Stimulated activated CD8-positive, alpha-beta memory T cell treated with anti-CD3 and anti-CD28 coated beads, Interleukin-7, amount 100 ng/mL, for 48 hours (primary cell): ENCODE measurements at places on chromosomes 6 and 20.

DNA sequence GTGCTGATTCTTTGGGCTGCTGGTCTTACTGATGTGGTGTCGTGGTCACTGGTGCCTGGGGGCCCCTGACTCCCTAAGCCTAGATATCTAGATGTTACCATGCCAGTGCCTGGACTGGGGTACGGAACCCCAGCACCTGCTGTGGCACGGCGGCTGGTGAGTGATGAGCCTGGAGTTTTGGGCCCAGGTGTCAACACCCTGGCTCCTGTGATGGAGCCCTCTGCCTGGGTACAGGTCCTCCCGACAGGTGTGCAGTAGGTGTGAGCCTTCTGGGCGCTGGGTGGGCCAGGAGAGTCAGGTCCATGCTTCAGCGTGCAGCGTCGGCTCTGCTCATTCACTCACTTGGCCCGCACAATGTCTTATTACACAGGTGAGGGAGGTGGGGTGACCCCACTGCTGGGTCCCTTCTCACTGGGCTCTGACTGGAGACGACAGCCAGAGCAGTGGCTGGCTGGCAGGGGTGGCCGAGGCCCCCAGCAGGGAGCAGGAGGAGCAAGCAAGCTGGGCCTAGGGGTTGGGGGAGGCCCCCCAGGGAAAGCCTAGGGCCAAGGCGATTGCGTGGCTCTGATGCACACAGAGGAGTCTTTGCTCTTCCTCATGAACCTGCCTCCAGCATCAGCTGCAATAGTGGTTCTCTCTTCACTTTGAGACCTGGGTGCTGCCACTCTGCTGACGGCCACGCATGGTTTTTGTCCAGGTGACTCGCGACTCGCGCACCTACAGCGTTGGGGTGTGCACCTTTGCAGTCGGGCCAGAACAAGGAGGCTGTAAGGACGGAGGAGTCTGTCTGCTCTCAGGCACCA is 42.5 kb upstream of the SLC22A1 start:
- DNase-seq, result no peak

- no peak for DNase-seq
Observed at GRCh38 chr20:16760431-16761304, 12.5 kb downstream of the OTOR start.

- DNase-seq, result no peak
Observed at GRCh38 chr6:100823041-100823440, 58.1 kb downstream of the ASCC3 start.

GRCh38 chr6:140923048-140923447 is 1209.7 kb upstream of the GJE1 start:
- DNase-seq, result no peak

GRCh38 chr20:32474967-32475811 is 109.9 kb downstream of the NOL4L start:
- DNase-seq, result no peak

- DNase-seq, result no peak
Observed at GRCh38 chr6:40251637-40252300, 317.5 kb upstream of the MOCS1 start.

DNA sequence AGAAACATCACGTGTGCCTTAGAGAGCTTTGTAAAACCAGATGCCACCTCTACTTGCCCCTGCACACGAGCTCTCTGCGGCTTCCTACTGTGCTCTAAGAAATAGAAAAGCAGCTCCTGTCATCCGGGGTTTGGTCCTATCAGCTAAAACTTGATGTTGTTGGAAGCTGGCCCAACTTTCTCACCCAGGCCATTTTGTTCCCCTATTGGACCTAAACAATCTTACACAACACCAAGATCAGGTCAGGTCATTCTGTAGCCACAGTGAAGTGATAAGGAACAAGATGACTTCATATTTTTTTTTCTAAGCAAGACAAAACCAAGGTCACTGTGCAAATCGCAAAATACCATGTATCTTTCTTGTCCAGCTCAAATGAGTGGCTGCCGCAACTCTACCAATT is 486.0 kb downstream of the PTPRT start:
- no peak for DNase-seq

GRCh38 chr20:23101696-23102406 is 15.7 kb upstream of the CD93 start:
- DNase-seq, result no peak

DNA sequence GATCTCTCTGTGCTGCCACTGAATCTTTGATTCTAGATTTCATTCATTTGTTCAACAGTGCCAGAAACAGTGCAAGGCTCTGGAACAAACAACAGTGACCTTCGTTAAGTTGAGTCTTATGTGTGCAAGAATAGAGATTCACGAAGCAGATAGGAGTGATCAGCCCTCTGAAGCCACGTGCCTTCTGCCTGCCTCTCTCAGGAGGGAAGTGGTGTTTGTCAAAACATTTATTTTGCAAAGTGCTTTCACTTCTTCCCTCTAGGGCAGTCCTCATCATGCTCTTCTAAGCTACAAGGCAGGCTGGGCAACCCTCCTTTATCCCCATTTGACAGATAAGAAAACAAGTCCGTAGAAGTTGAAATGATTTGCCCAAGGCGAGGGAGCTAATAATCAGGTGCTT is 204.3 kb downstream of the TFAP2C start:
- no peak for DNase-seq

- DNase-seq, result no peak
Observed at GRCh38 chr6:89260310-89260709, 43.2 kb upstream of the GABRR1 start.

GRCh38 chr20:41137614-41138474 is 501 bp downstream of the PLCG1 start:
- DNase-seq, result peak; percentile 59

DNA sequence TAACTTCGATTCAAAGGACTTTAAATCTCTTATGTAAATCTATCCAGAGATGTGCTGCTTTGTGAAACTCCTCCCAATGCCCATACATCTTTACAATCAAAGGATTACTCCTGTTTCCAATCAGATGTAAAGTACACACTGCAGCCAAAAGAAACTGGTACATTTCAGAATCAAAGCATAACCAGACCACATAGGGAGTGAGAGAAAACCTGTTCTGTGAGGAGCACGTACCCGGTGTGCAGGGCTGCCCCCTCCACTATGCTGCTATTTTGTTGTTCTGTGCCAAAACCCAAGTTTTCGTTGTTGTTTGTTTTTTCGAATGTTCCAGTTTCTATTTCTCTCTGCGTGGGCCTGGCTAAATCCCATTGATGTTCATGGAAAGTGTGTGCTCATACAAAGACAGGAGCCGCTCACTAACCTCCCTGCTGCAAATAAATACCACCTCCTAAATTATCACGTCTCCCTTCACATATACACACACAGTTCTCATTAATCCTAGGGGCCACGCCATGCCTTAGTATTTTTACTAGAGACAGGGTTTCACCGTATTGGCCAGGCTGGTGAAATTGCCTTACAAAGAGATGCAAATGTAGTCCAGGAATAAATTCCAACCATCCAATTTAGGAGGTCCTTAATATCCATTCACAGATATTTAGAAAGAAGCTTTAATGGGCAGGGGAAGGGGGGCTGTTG is 52.9 kb downstream of the ATP9A start:
- DNase-seq, result no peak

GRCh38 chr6:110232450-110232849 is 52.2 kb downstream of the CDC40 start:
- DNase-seq, result no peak

GRCh38 chr6:45652416-45652815 is 274.7 kb upstream of the SUPT3H start:
- no peak for DNase-seq

GRCh38 chr6:17589406-17590096 is 10.6 kb upstream of the FAM8A1 start:
- no peak for DNase-seq

DNA sequence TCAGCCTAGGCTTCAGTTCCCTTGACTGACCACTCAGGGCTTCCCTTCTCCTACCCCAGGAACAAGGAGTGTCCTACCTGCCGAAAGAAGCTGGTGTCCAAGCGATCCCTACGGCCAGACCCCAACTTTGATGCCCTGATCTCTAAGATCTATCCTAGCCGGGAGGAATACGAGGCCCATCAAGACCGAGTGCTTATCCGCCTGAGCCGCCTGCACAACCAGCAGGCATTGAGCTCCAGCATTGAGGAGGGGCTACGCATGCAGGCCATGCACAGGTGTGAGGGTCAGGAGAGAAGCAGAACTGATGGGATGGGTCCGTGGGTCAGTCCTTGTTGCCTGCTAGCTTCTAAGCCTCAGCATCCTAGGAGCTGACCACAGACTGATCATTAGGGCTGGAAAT is 1.6 kb downstream of the RING1 start:
- DNase-seq, result no peak

DNA sequence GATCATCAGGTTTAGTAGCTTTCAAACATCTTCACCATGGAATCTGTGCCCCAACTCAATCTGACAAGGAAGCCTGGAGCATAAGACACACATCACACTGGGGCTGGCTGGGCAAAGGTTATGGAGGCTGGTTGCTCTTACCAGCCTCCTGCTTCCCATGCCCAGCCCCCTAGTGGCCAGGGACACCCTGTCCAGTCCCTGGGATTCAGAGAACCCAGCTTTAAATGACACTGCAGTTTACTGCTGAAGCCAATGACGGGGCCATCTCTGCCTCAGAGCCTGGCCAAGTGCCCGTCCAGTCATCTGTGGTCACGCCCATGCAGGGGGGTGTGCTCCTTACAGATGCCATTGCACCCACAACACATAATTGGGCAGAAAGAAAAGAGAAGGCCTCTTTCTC is 272.9 kb downstream of the SMOC2 start:
- no peak for DNase-seq

DNA sequence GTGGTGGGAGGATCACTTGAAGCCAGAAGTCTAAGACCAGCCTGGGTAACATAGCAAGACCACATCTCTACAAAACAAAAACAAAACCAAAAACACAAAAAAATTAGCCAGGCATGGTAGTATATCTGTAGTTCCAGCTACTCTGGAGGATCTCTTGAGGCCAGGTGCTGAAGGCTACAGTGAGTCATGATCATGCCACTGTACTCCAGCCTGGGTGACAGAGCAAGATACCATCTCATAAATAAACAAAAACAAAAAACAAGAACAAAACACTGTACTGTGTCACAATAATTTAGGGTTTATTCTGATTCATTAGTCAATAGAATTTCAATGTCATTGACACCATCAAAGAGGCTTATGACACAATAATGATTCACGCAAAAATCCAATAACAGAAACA is 1121.7 kb upstream of the MAP3K7 start:
- no peak for DNase-seq

GRCh38 chr6:168319279-168320111 is at the start of gene DACT2:
Gene DACT2 (minus strand): TSS chr6:168319777. CDS start chr6:168319633, 144 bp downstream.
- DNase-seq, result no peak

DNA sequence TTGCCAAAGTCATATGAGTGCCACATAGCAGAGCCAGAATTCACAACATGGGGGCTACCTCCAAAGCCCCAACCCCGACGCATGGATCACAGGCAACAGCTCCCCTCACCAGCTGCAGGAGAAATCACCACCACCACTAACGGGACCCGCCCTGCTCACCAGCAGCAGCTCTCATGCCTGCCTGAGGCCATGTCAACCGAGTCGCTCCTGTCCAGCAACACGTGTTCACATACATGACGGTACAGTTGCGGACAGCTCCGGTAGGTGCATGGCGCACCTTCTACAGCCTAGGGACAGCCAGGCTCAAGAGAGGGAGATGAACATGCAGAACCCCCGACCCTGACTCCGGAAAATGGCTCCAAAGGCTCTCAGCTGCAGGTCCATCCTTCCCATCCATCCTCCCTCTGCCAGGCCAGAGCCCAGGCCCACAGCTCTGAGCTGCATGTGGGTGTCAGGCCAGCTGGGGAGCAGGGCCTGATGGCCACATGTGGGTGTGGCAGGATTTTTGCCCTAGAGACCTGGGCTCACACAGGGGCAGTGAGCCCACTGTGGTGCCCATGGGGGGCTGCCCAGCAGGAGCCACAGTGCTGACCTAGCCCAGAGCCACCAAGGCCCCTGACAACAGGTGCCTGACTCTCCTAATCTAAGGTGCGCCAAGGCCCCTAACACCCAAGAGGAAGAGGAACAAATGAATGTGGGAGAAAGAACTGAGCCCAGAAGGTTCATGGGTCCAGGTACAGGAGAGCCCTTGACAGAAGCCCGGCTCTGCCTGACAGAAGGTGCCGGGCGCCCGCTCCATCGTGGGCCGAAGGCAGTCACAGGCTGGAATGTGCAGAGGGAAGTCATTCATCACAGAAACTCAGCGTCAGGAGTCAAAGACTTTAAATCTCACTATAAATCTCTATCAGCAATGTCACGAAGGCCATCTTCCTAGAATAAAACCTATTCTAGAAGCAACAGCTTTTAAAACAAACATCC is 10.5 kb downstream of the RPS6KA2 start:
- DNase-seq, result no peak

- peak; percentile 79 for DNase-seq
Observed at GRCh38 chr20:58818586-58819285, 32.0 kb downstream of the GNAS-AS1 start.

GRCh38 chr20:6504826-6505225 is 262.7 kb upstream of the BMP2 start:
- no peak for DNase-seq

GRCh38 chr6:139355777-139356445 is 18.5 kb downstream of the CITED2 start:
- DNase-seq, result no peak

GRCh38 chr6:167774881-167775280 is 51.8 kb upstream of the AFDN start:
- no peak for DNase-seq

DNA sequence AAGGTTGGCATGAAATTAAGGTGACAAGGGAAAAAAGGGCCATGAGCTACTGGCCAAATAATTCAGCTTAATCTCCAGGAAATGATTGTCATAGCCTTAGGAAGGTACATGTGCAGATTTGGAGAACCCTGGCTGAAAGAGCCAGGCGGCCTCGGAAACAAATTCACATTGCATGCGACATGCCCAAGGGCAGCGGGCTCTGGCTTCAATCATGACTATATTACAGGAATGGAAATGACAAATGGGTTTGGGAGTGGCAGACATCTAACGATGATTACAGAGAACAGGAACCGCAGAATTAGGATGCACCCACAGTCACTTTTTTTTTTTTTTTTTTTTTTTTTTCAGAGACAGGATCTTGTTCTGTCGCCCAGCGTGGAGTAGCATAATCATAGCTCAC is 112.4 kb upstream of the SALL4 start:
- DNase-seq, result no peak

GRCh38 chr6:130216620-130217019 is 6.1 kb downstream of the SAMD3 start:
- DNase-seq, result no peak

- no peak for DNase-seq
Observed at GRCh38 chr6:40362859-40363258, 224.3 kb downstream of the LRFN2 start.

DNA sequence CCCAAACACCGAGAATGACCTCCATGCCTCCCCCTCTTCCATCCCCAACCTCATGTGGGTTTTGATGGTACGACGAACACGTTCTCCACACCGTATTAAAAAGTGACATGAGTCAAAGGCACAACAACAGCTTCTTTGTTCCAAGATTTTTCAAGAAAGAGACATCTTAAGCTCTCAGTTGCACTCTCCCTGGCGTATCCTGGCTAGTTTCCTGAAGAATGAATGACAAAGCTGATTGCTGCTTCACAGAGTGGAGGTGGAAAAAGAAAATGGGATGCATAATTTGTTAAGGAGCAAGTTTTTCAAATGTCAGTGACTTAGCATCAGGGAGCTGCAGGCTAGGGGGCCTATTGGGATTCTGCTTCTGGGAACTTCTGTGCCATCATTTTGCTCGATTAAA is 95.5 kb downstream of the STK35 start:
- DNase-seq, result no peak

GRCh38 chr20:34595377-34596184 is 37.1 kb downstream of the MAP1LC3A start:
- no peak for DNase-seq

- DNase-seq, result no peak
Observed at GRCh38 chr20:60201198-60201835, 243.1 kb downstream of the CDH26 start.

GRCh38 chr6:168031411-168031971 is 34.0 kb downstream of the KIF25 start:
- no peak for DNase-seq

- DNase-seq, result no peak
Observed at GRCh38 chr6:96721227-96721626, 116.0 kb downstream of the GPR63 start.
